Hippocampal formation (tissue), 2 donors: ENCODE measurements at places on chromosomes 11 and 22.

DNA sequence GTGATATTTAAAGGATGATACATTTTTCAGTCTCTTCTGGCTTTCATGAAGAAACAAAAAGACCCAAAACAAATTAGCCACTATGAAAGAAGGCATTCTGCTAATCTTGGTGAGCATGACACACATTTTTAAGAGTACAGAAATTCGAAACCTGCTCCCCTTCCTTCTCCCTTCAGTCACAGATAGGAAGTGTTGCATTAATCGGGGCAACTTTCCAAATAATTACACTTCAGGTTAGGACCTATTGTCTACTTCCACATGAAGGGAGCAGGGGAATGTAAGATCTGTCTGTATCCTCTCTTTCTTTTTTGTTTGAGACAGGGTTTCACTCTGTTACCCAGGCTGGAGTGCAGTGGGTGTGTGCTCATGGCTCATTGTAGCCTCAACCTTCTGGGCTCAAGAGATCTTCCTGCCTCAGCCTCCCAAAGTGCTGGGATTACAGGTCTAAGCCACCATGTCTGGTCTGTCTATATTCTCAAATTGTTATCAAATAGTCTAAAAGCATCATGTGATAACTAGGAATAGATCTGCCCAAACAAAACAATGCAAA, 45.8 kb downstream of the NCAM1 start:
- DNase-seq = no peak

DNA sequence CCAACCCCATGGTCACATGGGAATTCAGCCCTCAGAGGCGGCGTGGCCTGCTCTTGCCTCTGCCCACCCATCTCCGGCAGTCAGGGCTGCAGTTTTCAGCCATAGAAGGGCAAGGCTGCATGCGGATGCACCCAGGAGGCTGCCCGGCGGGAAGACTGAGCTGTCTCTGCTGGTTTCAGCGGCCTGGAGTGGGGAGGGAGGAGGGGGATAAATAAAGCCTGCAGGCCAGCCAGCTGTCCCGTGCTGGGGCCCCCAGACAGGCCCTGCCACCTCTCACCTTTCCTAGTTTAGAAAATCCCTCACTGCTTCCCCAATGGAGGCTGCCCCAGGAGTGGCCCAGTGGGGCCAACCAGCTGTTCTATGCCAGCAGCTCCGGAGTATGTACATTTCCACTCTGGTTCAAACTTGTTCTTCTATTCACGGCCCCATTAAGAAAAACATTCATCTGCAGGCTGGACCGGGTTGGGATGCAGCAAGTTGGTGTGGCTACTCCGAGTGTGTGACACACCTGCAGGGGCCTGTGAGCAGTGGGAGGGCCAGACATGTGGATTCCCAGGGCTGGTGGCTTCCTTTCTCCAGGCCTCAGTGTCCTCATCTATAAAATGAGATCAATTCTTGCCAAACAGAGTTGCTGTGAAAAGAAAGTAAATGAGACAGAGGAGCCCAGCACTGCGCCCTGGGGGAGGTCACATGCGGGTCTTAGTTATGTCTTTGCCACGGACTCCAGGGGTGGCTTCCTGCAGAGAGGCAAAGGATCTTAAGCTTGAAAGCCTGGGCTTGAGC, 5.0 kb downstream of the MICALL1 start:
- DNase-seq = no peak

DNA sequence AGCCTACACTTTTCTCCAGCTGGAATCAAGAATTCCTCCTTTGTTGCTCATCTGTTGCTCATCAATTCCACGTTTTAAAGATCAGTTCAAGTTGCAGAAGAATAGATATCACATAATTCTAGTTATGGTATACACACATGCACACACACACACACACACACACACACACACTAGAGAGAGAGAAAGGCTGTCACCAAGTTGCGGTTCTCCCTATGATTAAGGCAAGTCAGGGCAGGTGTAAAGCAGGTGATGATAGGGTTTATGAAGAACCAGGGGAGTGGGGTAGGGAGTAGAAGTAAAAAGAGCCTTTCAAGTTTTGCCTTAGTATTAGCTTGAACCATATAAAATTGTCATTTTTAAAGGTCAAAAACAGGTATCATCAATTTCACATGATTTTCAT, 31.7 kb upstream of the TMPRSS4 start:
- DNase-seq = no peak

GRCh38 chr11:69286374-69287371, 7.3 kb upstream of the MYEOV start:
- DNase-seq = no peak

GRCh38 chr11:93903989-93904388, 53.6 kb upstream of the VSTM5 start:
- no peak for DNase-seq

DNA sequence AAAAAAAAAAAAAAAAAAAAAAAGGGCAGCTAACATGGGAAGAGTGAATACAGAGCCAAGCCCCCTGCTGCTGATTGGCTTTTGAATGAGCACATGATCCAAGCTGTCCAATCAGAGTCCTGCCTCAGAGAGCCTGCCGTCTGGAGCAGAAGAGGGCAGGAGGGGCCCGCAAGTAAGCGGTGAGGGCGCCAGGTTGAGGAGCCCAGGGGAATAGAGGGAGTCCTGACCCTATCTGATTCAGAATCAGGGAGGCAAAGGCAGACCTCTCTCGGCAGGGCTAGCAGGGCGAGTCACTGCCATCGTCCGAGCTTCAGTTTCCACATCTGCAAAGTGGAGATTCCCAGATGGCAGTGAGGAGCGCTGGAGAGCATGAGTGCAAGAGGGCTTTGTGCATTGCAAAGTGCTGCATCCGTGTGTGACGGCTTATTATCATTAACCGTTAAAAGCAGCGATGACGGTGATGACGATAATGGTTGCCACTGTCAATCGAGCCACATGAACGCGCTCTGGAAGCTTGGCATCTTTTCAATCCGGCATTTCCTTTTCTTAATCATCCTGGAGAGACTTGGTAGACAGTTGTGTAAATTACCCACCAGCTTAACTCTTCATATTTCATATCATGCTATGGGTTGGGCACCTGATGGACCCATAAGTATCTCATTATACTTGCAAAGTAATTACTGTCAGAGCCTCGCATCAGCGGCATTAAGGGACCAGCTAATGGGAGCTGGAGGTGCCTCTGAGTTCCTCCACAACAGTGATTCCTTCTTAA, 68.6 kb upstream of the ATXN10 start:
- DNase-seq = no peak

- DNase-seq = no peak
These were observed 24.6 kb upstream of the ACER3 start for GRCh38 chr11:76835928-76836612.

DNA sequence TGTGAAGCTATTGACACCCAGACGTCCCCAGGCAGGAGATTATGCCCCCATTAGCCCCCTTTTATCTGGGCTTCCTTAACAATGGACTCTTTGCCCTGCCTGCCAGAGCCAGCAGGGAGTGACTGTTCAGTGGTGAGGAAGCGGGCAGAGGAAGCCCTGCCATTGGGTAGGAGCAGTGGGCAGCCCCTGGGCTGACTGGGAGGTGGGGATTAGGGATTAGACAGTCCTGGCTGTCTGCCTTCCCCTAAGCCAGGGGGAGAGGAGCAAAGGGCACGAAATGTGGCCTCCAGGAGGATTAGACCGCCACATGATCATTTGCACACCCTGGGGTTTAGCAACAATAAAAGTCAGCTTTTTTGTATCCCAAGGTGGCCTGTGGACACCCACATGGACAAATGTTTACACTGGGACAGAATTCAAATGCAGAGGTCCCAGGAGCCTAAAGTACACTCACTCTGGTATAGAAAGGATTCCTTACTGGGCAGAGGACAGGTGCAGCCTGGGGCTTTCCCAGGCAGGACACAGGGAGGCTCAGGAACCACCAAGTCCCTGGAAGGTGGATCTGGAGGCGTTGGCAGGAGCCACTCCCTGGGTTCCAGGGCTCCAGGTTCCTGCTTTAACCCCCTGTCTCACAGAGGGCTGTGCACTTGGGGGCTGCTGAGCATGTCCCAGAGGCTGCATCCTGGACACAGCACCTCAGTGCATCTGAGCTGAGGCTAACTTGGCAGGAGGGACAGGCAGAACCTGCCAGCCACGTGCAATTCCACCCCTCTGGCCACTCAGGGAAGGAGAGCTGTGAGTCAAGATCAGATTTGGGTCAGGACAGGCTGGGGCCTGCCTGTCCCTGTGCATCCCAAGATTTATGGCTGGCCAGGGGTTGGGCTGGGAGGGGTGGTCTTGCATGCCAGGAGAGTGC, 2.1 kb downstream of the PNPLA3 start:
- no peak for DNase-seq

DNA sequence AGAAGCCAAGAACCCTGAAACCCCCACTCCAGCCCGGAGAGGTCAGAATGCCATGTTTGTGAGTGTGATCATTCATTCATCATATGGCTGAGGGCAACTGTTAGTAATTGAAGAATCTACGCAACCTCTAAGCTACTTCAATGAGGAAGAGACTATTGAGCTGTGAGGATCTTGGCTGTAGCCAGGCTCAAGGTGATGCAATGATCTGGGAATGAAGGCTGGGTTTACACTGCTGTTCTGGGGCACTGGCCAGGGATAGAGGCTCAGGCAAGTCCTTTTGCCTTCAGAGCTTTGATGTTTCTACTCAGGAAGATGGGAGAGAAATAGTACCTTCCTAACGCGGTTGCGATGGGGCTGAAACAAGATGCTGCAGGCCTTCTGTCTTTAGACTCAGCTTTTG, 12.9 kb downstream of the CRYBB2 start:
- no peak for DNase-seq

DNA sequence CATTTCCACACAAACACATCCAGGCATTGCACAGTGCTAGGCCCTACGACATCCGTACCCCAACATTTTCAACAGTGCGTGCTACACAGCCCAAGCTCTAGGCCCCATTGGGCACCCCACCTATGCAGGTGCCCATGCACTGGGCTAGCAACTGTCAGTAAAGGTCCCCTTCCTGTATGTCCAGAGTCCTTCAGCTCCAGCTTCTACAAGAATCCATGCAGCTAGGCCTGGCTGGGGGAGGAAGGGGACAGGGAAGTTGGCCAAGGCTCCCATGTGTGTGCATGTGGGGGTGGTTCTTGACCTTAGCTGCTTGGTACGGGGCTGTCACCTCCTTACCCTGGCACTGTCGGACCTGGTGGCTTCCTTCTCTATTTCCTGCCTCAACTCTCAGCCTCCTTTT, 1.3 kb downstream of the B3GAT1 start:
- no peak for DNase-seq

GRCh38 chr11:69320326-69320725, 26.4 kb downstream of the MYEOV start:
- DNase-seq = no peak

GRCh38 chr11:28535677-28536076, 427.5 kb downstream of the METTL15 start:
- no peak for DNase-seq

- DNase-seq = no peak
These were observed 397.1 kb downstream of the TENM4 start for GRCh38 chr11:79043726-79044125.

- DNase-seq = no peak
These were observed at the start of gene CTSW for GRCh38 chr11:65879617-65880016. Gene CTSW, plus strand, starts transcription at chr11:65879837. Its CDS starts 18 bp downstream, at chr11:65879855.

GRCh38 chr11:40797981-40798380, 661.5 kb downstream of the LRRC4C start:
- DNase-seq = no peak

DNA sequence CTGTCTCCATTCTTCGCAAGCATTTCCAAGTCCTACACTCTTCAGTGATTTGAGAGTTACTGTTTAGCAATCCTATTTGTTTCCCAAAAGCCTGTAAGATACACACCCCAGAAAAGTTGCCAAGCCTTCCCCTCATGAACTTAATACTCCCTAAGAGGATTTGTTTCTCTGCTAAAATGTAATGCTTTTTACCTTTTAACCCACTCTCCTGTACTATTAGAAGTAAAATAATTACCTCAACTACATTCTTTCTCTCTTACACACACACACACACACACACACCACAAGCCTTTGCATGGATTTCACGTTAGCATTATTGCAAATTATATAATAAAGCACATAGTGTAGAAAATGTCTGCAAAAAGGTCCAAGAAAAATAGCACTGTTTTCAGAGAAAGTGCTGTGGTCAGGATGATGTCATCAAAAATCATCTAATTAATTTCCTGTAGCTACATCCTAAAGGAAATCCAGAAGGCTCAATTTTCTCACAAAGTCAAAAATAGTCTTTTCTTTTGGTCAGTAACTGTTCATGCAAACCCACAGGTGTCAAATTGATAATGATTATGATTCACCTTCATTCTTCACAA, 364.1 kb upstream of the PITPNB start:
- no peak for DNase-seq

DNA sequence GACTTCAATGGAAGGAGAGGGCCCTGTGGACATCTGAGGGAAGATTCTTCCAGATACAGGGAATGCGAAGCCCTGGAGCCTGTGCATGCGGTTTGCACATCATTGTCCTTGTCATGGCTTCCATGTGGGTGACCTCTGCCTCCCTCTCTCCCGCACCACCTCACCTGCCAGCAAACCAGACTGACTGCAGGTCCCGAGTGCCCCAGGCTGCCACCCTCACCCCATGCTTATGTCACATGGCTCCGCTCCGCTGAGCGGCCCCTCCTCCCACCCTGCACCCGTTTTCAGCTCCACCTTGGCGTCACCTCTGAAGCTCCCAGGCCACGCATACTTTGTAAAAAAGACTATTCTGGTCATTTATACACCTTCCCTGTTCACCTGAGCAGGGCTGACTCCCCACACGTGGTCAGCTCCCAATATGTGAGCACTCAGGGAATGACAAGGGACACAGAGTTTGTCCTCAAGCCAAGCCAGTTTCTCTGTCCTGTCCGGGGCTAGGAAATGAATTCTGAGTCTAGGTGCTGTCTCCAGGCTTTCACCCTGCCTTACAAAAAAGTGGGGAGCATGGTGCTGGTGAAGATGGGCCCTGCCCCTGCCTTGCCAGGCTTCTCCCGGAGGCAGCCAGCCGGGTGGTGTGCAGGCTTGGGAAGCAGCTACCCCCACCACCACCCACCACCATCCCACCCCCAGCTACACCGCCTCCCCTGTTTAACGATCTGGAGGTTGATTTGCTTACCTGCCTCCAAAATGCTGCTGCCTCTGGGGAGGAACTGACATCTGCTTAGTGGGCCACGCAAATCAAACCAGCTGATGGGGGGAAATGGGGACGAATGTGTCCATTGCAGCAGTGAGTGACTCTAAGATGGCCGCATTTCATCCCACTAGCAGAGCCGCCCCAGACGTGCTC, 32.7 kb downstream of the FAM83F start:
- no peak for DNase-seq

DNA sequence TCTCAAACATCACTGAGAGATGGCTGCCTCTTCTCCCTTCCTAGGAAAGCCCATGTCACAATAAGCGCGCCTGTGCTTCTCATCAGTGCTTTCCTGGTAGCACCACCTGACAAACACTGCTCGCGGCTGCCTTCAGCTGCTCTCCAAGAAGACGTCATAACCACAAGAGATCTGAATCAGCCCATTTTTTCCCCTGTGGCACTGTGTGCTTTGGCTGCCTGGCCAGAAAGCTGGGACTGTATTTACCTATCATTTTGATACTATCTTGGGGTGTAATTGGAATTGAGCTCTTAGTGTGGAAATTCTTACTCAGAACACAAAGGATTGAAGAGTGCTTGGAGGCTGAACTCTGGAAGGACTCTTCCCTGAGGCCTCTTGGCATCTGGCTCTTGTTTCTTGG, 50.3 kb upstream of the EHF start:
- no peak for DNase-seq

- DNase-seq = no peak
These were observed 10.8 kb upstream of the RAC2 start for GRCh38 chr22:37254867-37255233.

GRCh38 chr22:20918663-20919218, 1.5 kb downstream of the CRKL start:
- DNase-seq = no peak

GRCh38 chr11:74701351-74701750, 29.9 kb downstream of the CHRDL2 start:
- DNase-seq = no peak

GRCh38 chr11:114886644-114887265, 208.4 kb downstream of the NXPE2 start:
- no peak for DNase-seq
